ENCODE measurements at places on chromosomes 6 and 20.

GRCh38 chr6:170439366-170440361 is 113.4 kb downstream of the PSMB1 start:
- peak; percentile 15 for DNase-seq

- no peak for DNase-seq
These were observed 224.3 kb downstream of the UBE3D start for GRCh38 chr6:82841309-82841708.

DNA sequence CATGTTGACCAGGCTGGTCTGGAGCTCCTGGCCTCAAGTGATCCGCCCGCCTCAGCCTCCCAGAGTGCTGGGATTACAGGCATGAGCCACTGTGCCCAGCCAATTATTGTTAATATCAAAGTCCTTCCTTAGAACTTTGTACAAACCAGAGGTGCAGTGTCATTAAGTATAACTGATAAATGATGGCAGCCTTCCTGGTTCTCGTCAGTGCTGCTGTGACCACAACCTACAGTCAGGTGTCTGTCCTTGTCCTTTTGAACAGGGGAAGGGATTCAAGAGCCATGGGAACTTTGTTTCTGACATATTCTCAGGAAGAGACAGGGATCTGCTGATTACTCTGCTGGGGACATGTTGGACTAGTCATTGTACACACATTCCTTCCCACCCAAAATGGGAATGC is 103.2 kb upstream of the TIAM2 start:
- DNase-seq, result no peak

DNA sequence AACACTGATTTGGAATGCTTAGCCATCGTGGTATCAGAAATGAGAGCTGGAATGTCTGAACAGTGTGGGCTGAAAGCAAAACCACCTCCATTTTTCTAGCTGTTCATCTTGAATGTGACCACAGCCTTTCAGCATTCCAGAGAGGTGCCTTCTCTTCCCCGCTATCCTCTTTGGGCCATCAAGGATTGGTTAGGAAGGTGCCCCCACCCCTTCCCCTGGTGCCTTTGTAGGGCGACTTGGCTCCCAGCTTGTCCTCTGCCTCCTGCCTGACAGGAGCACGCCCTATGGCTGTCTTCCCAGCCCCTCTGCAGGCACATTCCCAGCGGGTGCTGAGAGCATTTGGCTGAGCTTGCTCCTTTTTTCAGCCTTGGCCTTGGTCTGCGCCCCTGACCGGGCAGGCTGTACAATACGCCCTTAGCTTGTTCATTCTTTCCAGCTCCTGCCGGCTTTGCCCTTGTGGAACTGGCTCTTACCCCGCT is 97.5 kb downstream of the ARMC2 start:
- DNase-seq, result no peak

- no peak for DNase-seq
These were observed 29.5 kb upstream of the SIRPG start for GRCh38 chr20:1687053-1687452.

GRCh38 chr6:80449726-80450125 is 343.3 kb downstream of the BCKDHB start:
- no peak for DNase-seq

DNA sequence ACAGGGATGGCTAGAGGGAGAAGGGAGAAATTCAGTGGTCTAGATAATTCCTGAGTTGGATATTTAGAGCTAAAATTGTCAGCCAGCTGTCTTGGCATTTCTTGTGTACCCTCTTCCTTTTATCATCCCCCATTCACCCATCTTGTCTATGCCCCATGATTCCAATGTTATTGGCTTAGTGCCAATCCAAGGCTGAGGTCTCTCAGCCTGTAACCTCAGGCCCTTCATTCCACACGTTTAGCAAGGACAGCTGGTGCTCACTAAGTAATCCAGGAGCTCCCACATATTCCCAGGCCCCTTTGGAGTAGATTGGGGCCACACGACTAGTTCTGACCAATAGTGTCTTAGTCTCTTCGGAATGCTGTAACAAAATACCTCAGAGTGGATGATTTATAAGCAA is 112.4 kb upstream of the ATXN1 start:
- no peak for DNase-seq

DNA sequence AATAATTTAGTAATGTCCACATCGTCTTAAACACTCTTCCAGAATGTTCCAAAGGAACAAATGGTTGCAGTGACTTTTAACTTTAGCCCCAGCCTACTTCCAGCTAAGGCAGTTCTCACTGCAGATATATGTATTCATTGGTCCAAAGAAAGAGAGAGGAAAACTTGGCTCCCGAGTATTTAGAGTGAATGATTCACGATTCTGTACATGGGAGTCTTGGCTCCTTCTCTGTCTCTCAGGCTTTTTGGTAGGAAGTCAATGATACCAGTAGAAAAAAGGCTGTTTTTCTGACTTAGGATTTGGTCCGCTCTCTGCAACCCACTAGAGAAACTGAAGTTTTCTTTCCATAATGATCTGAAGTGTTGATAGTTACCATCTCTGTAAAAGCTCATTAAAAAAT is 38.6 kb downstream of the E2F3 start:
- DNase-seq, result no peak

DNA sequence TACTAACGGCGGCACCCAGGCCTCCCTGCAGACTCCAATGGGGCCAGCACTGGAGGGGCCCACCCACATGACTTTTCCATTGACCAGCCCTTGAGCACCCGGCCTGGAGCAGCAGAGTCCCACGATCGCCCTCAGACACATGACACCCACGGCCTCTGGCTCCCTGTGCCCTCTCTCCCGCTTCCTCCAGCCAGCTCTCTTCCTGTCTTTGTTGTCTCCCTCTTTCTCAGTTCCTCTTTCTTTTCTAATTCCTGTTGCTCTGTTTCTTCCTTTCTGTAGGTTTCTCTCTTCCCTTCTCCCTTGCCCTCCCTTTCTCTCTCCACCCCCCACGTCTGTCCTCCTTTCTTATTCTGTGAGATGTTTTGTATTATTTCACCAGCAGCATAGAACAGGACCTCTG is 26.1 kb upstream of the FANCE start:
- no peak for DNase-seq

- no peak for DNase-seq
These were observed 13.2 kb upstream of the SERINC1 start for GRCh38 chr6:122484760-122485159.

DNA sequence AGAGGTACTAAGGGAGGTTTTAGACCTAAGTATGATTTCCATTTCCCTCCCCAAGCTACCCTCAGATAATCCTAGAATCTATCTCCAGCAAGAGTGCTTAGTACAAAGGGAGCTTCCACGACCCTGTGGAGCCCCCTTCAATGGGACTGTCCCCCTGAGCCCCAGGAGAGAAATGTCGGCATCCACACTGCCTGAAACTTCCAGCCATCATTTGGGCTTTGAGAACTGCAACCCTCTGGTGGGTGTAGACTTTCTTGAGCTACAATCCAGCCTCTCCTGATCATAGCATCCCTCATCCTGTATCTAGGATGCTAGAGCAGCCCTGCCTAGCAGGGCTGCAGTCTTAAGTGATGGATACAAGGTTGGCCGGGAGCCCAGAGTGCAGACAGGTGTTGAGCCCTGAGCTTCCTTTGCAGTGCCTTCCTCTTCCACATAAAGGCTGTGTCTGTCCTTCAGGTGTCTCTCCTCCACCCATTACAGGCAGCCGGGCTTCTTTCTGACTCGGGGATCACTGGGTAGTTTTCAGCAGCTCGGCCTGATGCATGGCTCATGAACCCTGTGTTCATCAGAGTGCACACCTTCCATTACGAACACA is 424.5 kb downstream of the PREX1 start:
- DNase-seq, result no peak

- DNase-seq, result no peak
These were observed 525.4 kb upstream of the RNF217 start for GRCh38 chr6:124436803-124437202.

GRCh38 chr6:119594907-119595306 is 245.3 kb upstream of the MAN1A1 start:
- no peak for DNase-seq

GRCh38 chr6:163386329-163386908 is 28.1 kb upstream of the QKI start:
- DNase-seq, result no peak

- no peak for DNase-seq
These were observed at the start of gene RIPPLY2 for GRCh38 chr6:83853178-83854000. RIPPLY2 (plus strand) TSS chr6:83853360; CDS start chr6:83853417, 57 bp downstream.

DNA sequence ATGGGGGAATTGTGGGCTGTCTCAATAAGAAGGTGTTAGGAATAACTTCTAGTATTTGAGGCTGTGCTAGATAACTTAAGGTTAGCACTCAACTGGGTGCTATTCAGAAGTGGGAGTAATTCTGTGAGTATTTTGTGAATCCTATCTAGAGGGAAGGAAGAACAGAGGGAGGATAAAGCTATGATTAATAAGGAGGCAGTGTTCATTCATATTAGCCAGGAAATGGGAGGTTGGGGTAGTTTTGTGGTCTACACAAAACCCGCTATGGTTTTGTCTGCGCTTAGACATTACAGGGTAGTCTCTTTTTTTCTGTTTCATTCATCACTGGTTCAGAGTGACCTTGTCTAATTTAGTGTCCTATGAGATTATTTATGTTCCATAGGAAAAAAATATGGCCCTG is 341.0 kb downstream of the ARHGAP18 start:
- no peak for DNase-seq

DNA sequence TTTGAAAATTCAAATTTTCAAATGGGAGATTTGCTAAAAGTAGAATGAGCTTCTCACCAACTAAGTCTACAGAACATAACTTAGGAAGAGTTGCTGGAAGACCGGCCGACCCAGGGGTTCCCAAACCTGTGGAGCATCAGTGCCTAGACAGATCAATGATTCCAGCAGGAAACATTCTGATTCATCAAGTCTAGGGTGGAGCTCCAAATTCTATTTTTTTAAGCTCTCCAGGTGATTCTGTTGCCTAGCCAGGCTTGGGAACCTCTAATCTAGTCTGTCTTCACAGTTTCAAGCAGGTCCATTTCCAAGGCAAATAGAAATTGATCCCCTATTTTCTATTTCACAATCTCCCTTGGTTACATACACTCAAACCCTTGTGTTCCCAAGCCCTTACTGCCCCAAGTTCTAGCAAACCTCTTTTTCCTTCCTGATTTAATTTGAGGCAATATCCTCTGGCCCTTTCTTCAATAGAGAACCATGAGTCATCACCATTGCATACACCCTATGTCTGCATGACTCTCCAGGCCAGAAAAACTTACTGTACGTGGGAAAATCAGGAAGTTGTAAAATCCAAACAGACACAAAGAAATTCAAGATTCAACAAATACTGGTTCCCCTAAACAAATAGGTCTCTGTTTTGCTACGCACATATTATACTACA is 8.9 kb downstream of the ATXN1 start:
- DNase-seq, result peak; percentile 14

- no peak for DNase-seq
These were observed 480.0 kb upstream of the JARID2 start for GRCh38 chr6:14765721-14766390.

- peak; percentile 35 for DNase-seq
These were observed 130.6 kb upstream of the INSM1 start for GRCh38 chr20:20237093-20237959.

DNA sequence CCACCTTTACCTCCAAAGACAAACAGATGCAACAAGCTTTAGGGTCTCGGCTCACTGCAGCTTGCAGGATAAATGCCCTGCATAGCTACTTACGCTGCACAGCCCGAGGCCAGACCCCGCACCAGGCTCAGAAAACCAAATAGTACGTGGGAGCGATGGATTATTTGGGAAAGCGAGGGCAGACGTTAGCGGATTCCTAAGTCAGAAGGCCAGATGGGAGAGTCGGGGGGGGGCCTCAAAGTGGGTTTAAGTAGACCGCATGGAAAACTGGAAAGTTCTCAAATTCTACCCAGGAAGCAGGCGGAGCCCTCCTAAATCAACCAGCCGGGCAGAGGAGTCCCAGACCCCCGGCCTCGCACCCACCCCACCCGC is 382 bp downstream of the SFT2D1 start:
- DNase-seq, result no peak

- DNase-seq, result no peak
These were observed 12.3 kb downstream of the TMEM30A start for GRCh38 chr6:75272145-75272840.

GRCh38 chr6:140275725-140276124 is 901.3 kb upstream of the CITED2 start:
- DNase-seq, result no peak

DNA sequence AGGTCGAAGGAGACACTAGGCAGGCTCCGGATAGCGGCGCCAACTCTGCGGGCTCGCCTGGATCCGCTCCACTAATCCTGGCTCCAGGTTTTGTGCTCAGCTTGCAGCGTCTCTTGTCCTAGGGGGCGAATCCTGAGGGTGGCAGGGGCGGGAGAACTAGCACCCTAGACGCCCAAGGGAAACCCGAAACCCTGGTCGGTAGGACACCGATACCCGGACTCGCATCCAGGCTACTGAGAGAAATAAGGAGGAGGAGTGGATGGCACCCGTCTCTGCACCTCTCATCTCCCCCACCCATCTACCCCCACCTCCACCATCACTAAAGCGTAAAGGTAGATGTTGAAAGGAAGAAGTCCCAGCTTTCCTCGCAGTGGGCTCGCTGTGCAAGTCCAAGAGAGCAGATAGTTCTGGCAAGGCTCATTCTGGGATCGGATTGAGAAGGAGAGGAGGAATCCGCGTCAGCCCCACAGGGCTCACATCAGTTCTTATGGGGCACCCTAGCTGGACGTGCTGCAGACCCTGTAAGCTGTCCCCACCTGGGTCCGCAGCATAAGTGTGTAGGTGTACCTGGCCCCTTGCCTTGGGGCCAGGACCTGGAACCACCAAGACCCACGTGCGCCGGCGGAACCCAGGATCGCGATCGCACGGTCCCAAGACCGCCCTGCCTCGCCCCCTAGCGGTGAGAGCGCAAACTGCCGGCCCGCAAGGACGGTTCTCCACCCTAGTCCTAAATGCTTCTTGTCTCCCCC is 6.9 kb downstream of the SLC32A1 start:
- peak; percentile 78 for DNase-seq

- no peak for DNase-seq
These were observed 45.2 kb upstream of the BCLAF1 start for GRCh38 chr6:136334853-136335252.

- no peak for DNase-seq
These were observed 157.3 kb downstream of the DTNBP1 start for GRCh38 chr6:15505463-15505918.

DNA sequence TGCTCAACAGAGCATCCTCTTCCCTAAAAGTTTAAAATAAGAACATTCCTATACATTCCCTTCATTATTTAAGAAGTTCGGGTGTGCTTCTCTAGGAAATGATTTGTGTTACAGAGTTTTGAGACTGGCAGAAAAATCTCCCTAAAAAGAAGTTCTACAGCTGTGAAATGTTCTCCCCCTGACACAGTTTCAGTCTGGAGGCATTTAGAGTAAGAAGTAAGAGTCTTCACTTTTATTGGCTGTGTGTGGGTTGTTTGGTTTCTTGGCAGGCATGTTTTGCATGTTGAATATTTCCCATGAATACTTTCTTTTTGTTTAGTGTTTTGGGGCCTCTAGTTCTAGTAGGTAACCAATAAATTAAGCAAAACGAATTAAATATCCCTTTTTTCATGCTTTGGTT is 195.9 kb downstream of the TENT5A start:
- no peak for DNase-seq

DNA sequence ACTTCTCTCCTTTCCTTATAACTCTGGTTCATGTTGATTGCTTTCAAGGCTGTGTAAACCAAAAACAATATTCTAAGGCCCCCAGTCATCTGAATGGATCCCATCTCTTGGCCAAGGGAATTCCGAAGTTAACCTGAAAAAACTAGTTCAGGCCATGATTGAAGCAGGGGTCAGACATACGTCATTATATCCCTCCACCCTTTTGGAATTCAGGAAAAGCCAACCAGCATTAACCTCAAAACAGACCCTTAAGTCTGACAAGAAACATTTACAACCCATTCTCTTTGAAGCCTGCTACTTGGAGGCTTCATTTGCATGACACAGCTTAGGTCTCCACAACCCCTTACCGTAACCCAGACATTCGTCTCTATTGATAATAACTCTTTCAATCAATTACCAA is 39.7 kb downstream of the SLC26A8 start:
- no peak for DNase-seq
